ENCODE measurements at places on chromosomes 12 and 14.

- no peak for DNase-seq
These were observed 89.7 kb downstream of the TMCC3 start for GRCh38 chr12:94560431-94561221.

GRCh38 chr14:49512571-49512970 lies 73.6 kb downstream of the RPS29 start:
- DNase-seq: no peak

GRCh38 chr14:25067600-25067999 lies 17.7 kb upstream of the STXBP6 start:
- no peak for DNase-seq

- no peak for DNase-seq
These were observed 25.7 kb upstream of the CDK17 start for GRCh38 chr12:96425951-96426350.

- DNase-seq: no peak
These were observed 1.6 kb downstream of the PHLDA1 start for GRCh38 chr12:76029982-76030340.

DNA sequence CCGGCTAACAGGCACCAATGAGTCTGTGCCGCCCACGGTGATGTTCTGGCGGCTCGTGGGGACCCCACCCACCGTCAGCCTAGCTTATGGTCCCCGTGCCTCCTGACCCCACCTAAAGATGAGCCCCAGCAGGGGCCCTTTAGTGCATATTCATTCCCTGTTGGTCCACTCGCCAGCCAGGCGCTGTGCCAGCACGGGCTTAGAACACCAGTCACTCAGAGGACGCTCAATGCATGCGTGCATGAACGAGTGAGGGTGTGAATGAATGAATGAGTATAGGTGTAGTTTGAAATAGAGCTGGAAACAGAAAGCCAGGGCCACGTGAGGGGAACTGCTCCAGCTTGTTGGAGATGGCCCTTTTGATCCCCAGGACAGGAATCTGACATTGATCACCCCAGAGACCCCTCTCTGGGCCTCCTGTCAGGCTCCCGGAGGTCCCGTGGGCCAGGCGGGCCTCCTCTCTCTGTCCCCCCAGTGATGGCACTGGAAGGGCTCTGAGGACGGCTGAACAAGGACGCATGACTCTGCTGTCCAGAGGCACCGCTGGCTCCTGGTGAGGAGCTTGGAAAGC lies 193.9 kb upstream of the C14orf180 start:
- no peak for DNase-seq

DNA sequence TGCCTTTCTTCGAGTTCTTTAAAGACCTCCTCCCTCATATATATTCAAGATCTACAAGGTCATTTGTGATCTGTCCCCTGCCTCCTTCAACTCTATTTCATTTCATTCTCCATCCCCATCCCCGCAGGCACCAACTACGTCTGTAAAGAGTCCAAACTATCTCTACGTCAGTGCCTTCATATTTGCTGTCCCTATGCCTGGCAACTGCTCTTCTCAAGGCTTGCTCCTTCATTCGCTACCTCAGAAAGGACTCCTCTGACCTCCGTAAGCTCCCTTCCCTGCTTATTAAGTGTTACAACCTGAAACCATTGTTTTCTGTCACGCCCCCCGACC lies 650 bp downstream of the LLPH start:
- DNase-seq: no peak
